ENCODE measurements at places on chromosomes 1 and 21. TPM values are rescaled to one million over a fixed set of nuclear protein-coding genes. Genes with fewer than 3 reads are reported as not detected.

DNA sequence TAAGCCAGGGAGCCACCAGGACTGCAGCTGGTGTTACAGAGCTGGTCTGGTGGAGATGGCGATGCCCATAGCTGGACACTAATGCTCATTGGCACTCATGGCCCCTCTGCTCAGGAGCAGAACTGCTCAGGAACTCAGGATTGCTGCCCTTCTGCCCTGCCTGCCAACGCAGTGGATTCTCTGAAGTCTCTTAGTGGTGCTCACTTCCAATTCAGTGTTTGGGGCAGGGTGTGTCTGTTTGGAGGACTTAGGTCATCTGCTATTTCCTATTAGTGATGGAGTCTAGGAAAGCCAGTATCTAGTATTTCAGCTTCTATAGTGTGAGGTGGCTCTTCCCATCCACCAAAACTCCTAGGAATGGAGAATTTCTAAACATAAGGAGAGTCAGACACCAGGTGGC lies 29.1 kb downstream of the S100A10 start:
- H3K4me1 ChIP-seq: no peaks in the 10 kb centered on the region
- H3K36me3 ChIP-seq: no peaks in the 10 kb centered on the region
- no peaks in the 10 kb centered on the region for H3K27me3 ChIP-seq
- H3K27ac ChIP-seq: no peak overlapping the region

DNA sequence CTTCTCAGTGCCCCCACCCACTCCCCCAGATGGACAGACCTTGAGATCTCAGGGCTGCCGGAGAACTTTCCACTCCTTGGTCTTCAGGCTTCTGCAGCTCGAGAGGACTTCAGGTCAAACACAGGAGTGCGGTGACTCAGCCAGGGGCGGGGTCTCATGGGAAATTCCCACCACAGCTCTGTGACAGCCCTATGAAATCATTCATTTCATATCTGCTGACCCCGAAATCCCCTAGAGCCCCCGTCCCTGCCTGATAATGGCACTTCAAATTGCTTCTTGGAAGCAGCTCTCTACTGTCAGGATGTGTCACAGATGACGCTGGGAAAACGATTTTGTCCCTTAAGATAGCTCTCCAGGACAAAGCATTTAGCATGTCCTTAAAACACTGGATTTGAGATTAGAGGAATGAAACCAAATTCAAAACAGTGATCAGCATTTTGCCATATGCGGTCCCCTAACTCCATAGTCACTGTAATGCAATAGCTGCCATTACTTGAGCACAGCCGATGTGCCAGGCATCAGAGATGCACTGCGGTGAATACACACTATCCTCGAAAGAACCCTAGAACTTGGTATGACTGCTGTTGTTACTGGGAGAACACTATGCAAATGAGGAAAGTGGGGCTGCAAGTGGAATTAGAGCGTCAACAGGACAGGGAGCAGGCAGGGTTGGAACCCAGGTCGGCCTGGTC lies at the start of gene TNFRSF9:
Gene TNFRSF9, minus strand, starts transcription at position 95 of the 692 bp plus-strand sequence. CDS start 845 bp downstream, outside the sequence.
- H3K27me3 ChIP-seq: peaks cover 8% of the 10 kb centered on the region
- DNase-seq: no peak
- no peaks in the 10 kb centered on the region for H3K36me3 ChIP-seq
- peaks cover 5% of the 10 kb centered on the region for H3K4me1 ChIP-seq
- no peak within 1 kb of the TSS for H3K27ac ChIP-seq

DNA sequence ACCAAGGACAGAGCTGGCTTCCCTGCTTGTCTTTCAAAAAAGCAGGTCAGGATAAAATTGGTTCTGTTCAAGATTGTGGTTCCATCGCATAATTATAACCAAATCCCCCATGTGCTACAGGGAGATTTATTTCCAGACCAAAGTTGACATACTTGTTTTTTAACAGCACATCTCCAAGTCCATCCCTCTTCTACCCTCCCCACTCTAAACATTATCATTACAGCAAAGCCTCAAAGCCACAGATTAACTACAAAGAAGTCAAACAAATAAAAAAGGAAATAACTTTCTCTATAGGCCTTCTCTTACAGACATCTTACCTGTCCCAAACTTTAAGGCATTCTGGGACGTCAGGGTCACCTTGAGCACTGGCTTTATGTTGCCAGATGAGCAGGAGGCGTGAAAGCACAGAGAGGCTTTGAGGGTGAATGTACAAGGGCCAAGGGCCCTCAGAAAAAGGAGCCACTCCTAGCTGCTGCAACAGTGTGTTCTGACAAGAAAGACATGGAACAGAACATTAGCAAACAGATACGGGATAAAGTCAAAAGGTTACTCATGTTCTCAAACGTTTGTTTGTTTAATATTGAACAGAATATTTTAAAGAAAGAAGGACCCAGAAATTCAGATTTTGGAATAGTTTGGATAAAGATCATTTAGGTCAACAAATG lies 31.2 kb downstream of the UBR4 start:
- H3K4me3 ChIP-seq: no peak overlapping the region
- peaks cover 44% of the 10 kb centered on the region for H3K36me3 ChIP-seq
- DNase-seq: no peak
- no peaks in the 10 kb centered on the region for H3K4me1 ChIP-seq
- no peak overlapping the region for H3K27ac ChIP-seq

DNA sequence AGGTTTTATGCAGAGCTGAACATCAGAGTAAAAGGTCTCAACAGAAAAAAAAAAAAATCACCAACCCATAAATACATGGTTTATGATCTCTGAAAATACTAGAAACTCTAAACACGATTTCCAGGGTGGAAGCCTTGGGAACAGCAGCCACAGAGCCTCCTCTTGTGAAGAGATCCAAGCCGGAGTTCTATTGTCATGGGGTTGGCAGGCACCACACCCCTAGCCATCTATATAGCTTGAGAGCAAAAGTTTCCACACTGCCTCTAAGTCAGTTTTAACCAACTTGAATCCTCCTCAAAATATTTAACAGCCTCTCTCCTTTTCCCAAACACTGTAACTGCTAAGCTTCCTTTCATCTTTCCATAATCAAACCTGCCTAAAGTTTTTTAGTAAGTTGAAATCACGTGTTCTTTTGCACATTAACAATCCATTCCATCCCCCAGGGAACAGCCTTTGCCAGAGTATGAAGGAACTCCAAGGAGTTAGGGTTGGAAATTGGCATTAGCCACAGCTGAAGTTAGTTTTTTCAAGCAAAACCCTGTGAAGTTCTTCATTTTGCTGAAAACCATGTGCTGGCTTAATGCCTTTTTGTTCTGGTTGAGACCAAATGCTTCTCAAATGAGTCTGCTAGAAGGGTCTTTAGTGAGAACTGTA lies 13.8 kb upstream of the SEC16B start:
- no peak overlapping the region for H3K4me3 ChIP-seq
- no peaks in the 10 kb centered on the region for H3K36me3 ChIP-seq
- no peak for DNase-seq
- H3K27me3 ChIP-seq: no peaks in the 10 kb centered on the region

DNA sequence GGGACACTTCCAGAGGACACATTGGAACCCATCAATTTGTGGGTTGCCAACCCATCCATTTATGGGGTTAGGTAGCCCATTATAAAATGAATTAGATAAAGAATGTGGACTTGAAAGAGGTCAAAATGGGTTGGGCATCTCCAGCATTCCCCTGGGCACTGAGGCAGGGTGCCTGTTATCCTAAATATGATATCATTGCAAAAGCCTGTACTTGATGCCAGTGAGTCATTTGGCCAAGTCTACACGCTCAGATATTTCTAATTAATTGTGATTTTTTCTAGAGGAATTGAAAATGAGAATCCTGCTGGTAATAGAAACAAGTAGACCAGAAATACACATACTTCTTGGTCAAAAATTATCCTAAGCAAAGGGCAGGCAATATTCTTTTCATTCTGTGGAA lies 21.9 kb upstream of the NBL1 start:
- no peaks in the 10 kb centered on the region for H3K4me1 ChIP-seq
- H3K27me3 ChIP-seq: no peaks in the 10 kb centered on the region
- DNase-seq: no peak
- H3K4me3 ChIP-seq: no peak overlapping the region
- H3K36me3 ChIP-seq: peaks cover 8% of the 10 kb centered on the region

Gene DNAJC16
- 10.3 TPM for total RNA-seq

Gene GJA8
- not detected for total RNA-seq

Gene DPH2
- 60.1 TPM for total RNA-seq
